A673 (cell line): ENCODE measurements at places on chromosomes 3 and 15.

DNA sequence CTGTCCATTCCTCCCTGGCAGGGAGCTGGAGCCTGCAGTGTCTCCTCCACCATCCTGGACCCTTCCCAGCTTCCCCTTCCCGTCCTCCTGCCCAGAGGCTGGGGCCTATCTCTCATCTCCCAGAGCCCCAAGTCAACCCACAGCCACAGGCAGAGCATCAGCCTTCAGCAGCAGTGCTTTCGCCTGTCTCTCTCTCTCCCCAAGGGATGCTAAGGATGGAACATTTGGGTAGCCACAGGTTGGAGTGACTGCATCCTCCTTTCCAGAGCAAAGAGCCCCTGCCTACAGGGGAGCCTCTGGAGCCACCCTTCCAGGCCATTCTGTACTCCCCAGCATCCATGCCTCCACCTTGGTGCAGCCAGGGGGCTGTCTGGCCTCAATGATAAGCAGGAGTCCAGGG is 4.2 kb downstream of the PLCB2 start:
- DNase-seq, result no peak

- no peak for DNase-seq
These were observed 10.0 kb upstream of the SNTN start for GRCh38 chr3:63642488-63642887.

DNA sequence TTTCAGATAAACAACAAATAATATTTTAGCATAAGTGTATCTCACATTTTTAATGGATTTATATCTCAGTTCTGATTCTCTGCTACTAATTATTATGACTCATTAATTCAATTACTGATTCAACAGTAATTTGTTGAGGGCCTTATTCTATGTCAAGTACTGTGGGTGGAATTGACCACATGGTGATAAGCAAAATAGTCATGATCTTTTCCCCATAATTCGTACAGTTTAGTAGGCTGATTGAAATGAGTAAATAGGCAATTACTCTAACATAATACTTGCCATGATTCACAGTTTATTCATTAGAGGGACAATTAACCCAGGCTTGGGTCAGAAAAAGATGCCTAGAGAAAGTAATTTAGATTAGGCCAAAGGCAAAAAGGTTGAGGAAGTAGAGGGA is 60.9 kb upstream of the SLC4A7 start:
- no peak for DNase-seq

DNA sequence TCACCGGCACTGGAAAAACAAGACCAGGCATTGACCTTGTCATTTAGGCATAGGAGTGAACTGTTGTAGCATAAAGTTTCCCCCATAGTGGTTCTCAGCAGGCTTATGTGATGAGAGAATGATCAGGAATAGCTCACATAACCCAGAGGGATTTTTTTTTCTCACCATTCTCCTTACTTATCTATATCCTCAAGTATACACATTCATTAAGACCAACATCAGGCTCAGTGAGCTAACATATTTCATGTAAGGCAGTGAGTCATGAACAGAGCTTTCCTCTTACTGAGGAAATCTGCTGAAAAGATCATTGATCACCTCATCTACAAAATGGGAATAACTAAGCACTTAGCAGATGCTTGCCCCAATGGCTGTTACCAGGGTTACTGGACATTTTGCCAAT is 396.6 kb upstream of the TMCO5A start:
- DNase-seq, result no peak

DNA sequence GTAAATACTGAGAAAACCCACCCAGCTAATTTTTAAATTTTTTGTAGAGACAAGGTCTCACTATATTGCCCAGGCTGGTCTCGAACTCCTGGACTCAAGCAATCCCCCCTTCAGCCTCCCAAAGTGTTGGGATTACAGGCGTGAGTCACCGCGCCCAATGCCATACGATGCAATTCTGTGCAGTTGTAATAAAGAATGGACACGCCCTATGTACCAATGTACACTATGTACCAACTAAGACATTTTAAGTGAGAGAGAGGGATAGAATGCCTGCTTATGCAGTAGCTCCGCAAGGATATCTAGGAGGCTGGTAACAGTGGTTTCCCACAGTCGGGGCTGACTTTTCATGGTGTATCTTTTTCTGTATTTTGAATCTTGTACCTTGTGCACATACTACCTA is 14.6 kb downstream of the ZNF710 start:
- DNase-seq, result no peak

DNA sequence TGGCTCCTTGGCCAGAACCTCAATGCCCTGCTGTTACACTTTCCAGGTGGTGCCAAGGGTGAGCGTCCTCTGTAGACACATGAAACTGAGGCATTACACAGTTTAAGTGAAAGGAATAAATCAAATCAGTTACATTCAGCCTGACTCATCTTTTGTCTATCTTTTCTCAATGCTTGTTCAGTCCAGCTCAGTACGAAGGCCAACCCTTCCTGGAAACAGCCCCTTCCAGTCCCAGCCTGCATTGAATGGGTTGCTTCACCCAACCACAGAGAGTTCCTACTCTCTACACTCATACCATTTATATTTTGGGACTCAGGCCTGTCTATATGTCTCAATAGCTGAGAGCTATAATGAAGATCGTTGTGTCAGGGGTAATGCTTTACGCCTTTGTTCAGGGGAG is 363.6 kb downstream of the RORA start:
- DNase-seq, result no peak

GRCh38 chr3:126355251-126355650 is 2.0 kb downstream of the KLF15 start:
- no peak for DNase-seq

GRCh38 chr15:38398134-38398533 is 55.8 kb upstream of the FAM98B start:
- DNase-seq, result no peak

DNA sequence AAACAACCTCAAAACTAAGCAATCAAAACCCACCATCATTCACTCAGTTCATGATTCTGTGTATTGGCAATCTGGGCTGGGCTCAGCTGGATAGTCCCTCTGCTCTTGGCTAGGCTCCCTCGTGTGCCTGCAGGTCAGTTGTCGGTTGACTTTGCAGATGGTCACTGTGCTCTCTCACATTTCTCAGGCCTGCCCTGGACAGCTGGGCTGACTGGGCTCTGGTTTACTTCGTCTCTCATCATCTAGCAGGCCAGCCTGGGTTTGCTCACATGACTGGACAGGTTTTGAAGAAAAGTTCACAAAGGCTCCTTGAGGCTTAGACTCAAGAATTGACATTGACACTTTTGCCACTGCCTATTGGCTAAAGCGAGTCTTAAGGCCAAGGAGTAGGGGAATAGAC is 105.0 kb upstream of the CTNNB1 start:
- no peak for DNase-seq

DNA sequence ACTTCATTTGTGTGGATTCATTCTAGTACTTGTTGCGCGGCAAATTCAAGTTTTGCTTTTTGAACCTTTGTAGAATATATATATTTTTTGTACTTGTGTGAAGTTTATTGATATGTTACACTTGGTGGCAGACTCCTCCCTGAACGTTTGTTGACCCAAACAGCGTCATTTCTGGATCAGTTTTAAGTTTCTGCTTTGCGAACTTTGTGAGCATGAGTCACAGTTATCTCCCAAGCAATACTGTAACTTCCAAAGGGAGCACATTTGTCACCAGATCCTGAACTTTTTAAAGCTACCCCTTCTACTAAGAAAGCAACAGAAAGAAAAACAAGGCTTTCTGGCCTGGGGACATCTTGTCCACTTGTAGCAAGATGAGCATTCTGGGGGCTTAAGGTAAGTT is 74.8 kb upstream of the CACNA2D3 start:
- DNase-seq, result no peak

- no peak for DNase-seq
These were observed 31.3 kb upstream of the ST3GAL6 start for GRCh38 chr3:98731720-98732285.

- DNase-seq, result no peak
These were observed 32.6 kb downstream of the HERC1 start for GRCh38 chr15:63801171-63801570.
